Hematopoietic multipotent progenitor cell treated with erythropoietin and hydrocortisone succinate and interleukin-3 and kit ligand, for 4 days (in vitro differentiated cells): ENCODE measurements at places on chromosomes 4 and X.
A peak's percentile ranks its signal among the peaks of the same experiment; 100 is the strongest.

- DNase-seq = no peak
These were observed 116.0 kb downstream of the ENPP6 start for GRCh38 chr4:184101711-184102110.

DNA sequence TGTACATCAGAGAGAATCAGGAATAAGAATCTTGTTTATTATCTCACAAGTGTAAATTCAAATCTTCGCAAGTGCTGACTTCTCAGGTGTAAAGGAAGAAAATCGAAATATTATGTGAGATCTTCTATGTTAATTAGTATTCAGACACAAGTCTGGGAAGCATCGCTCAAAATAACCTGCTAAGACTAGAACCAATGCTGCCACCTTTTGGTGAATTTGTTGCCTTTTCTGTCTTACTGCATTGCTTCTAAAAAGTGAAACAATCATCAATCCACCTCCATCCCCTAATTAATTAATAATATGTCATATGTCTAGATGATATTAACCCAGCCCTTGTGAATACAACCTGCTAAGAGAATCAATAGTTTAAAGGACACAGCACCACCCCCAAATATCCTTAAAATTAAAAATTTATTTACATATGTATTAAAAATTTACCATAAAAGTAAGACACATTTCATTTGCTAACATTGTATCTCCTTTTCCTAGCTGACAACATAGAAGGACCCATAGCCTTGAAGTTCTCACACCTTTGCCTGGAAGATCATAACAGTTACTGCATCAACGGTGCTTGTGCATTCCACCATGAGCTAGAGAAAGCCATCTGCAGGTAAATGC is 3.5 kb downstream of the EPGN start:
- peak; percentile 89 for DNase-seq

DNA sequence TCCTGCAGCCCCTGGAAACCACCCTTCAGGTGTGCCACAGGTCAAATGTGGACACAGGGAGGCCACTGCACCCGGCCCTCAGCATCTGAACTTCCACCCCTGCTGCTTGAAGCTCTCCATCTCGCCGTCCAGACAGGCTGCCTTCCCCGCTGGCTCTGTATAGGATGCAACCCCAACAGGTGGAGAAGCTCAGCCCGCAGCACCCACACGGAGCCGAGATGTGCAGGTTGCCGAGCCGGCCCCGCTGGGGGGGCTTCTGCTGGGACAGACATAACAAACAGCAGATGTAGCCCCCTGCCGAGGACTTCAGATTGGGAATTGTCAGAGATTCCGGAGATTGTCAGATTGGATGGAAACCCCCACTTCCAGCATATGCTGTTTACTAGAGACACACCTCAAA is 20.5 kb downstream of the TMEM187 start:
- DNase-seq = no peak

DNA sequence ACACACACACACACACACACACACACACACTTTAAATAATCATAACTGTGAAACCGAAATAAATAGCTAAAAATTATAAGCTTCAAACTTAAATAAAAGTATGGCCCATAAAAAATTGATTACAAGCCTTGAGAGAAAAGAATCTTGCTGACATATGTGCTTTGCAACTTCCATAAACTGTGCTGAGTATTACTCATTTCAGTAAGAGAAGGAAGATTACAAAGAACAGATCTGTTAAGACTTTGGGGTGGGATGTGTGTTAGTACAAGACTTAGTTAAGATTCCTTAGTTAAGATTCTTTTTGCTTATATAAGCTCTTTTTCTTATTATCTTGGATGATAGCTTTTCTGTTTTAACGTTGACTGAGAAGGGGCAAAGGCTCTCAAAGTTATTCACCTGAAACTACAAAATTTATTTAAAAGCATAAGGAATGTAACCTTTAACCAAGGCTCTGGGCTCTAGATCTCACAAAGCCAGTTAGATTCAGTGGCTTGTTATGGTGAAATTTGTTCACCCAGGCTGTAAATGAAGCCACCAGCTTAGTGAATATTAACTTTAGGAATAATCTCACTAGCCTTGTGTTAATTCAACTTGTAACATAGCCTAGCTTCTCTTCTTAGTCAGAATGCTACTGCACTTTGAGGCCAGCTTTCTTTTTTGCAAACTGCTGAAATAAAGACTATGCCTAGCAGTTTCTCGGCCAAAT is 58.2 kb downstream of the ARSJ start:
- no peak for DNase-seq

DNA sequence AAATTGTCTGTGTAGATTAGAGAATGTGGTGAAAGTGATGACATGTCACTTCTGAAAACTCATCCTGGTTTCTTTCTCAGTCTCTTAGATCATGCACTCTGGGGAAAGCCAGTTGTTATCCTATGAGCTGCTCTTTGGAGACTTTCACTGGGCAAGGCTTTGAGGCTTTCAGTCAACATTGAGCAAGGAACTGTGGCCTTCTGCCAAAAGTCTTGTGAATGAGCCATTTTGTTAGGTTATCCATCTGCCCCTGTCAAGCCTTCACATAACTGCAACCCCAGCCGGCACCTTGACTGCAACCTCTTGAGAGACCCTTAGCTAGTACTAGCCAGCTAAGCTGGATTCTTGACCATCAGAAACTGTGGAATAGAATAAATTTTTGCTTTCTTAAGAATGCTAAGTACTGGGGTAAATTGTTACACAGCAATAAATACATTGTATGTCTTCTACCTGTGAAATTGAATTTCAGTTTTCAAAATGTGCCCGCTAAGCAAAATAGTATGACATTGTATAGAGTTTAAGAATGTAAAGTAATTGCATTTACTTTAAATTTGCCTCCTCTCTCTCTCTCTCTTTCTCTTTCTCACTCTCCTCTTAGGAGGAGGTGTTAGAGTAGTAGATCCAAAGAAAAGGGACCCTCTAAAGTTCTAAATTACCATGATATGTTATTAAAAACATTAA is 1273.0 kb downstream of the RAPGEF2 start:
- no peak for DNase-seq

- DNase-seq = no peak
These were observed 132.1 kb downstream of the SNCA start for GRCh38 chr4:89704651-89705395.

- DNase-seq = peak; percentile 81
These were observed 97.5 kb upstream of the ZNF518B start for GRCh38 chr4:10554694-10555093.

DNA sequence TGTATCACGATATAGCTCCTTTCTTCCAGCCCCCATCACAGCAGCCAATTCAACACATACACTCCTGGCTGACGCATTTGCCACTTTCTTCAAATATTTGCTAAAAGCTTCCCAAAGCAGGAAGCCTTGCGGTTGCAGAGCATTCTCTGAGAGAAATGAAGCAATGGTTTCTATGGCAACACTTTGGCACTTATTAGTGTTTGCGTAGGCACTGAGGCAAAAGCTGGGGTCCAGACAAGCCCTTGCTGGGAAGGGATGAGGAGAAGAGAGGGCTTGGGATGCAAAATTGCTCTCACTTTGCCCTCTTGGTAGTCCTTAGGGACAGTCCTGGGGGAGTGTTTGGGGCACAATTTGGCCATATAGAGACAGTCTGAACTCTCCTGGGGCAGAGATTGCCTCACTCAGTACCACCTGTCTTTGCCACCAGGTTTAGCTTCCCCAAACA is 55.0 kb upstream of the PAK3 start:
- peak; percentile 43 for DNase-seq

GRCh38 chr4:80049813-80050534 is 23.1 kb downstream of the ANTXR2 start:
- DNase-seq = no peak

DNA sequence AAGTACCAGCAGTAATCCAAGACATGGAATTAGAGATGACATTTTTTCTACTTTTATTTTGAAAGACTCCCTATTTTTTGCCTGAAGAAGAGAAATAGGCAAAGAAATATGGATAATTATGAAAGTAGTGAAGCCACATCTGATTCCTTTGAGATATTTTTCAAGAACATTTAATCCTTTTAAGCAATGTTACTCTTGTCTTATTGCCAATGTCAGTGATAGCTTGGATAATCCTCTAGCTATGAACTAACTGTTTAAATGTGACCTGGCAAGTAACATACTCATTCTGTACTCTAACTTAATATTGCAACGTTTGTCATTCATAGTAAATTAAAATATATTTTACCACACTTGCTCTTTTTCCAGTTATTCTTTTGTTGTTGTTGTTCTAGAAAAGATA is 181.3 kb downstream of the VEGFC start:
- no peak for DNase-seq

- DNase-seq = no peak
These were observed 68.7 kb downstream of the NSD2 start for GRCh38 chr4:1939664-1940509.

- DNase-seq = no peak
These were observed 742 bp upstream of the TAF1 start for GRCh38 chrX:71365356-71365874.

DNA sequence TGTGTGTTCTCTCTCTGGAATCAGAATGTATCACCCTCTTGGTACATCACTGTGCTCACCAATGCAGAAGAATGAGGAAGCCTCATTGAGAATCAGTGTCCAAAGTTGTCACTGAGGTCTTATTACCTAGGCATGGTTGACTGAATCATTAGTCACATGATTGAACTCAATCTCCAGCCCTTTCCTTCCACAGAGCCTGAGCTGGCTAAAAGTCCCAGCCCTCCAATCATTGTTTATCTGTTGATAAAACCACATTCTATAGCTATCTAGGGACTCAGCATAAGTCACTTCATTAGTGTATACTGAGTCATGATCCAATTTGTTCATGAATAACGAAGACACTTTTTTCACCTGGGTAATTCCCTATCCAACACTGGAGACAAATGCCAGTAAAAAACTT is 396.8 kb downstream of the TRAM1L1 start:
- no peak for DNase-seq

DNA sequence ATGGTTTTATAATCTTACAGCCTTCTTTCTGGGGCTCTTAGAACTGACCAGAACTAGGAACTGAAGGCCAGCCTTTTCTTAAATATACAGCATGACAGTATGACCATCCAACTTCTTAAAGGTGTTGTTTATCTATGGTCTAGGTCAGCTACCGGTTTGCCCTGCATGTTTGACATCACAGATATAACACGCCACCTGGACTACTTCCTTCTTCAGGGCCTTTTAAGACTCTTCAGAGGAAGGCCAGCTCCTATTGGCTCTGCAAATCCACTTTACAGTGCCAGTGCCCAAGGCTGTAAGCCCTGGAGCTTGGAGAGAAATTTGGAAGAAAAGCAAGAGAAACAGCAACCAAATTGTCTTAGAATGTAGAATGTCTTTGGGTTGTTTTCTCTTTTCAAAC is 185.5 kb downstream of the MGST2 start:
- no peak for DNase-seq

- no peak for DNase-seq
These were observed 56.2 kb downstream of the CLDN22 start for GRCh38 chr4:183263787-183264386.

DNA sequence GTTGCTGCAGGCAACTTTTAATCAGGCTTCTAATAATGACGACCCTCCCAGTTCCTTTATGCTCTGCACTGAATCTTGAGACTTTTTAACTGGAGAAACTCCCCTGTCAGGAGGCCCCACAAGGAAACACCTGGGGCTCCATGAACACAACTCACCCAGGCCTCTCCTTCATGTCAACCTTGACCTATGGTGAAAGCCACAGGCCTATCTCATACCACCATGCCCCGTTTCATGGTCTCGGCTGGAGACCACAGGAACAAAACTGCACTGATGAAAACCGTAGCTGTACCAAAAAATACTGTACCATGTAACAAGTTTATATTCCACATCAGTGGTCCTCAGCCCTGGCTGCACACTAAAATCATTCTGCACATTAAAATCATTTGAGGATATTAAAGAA is 57.0 kb downstream of the ZNF827 start:
- DNase-seq = peak; percentile 81

GRCh38 chrX:142251680-142252079 is 46.6 kb upstream of the MAGEC2 start:
- DNase-seq = no peak

- no peak for DNase-seq
These were observed 260.7 kb downstream of the COL25A1 start for GRCh38 chr4:109041463-109042360.

DNA sequence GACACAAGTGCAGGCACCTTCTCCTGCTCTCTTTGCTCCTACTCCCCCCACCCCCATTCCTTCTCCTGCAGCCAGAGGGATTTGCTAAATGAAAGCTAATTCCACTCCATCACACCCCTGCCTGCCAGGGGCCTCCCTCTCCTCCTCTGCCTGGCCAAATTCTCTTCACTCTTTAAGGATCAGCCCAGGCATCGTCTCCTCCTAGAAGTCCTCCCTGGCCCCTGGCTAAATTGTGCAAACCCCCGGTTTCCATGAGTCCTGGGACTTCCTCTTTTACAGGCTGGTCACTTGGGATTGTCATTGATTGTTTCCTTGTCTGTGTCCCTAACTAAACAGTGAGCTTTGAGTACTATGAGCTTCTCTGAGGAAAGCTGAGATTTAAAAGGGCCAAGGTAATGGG is 8.7 kb upstream of the ABLIM2 start:
- DNase-seq = no peak

GRCh38 chr4:120769227-120769626 is 153.3 kb downstream of the PRDM5 start:
- DNase-seq = no peak

DNA sequence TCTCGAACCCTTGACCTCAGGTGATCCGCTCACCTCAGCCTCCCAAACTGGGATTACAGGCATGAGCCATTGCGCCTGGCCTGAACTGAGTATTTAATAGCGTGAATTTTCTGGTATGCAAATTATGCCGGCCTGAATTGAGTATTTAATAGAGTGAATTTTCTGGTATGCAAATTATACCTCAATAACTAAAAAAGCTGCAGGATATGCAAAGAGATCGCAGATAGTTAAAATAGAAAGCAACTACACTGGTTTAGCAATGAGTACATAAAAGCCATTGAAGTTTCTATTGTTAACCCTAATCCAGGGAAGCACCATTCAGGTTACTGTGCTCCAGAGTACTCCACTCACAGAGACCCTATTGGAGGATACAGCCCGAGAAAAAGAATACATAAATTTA is 22.8 kb downstream of the FBXW7 start:
- no peak for DNase-seq

DNA sequence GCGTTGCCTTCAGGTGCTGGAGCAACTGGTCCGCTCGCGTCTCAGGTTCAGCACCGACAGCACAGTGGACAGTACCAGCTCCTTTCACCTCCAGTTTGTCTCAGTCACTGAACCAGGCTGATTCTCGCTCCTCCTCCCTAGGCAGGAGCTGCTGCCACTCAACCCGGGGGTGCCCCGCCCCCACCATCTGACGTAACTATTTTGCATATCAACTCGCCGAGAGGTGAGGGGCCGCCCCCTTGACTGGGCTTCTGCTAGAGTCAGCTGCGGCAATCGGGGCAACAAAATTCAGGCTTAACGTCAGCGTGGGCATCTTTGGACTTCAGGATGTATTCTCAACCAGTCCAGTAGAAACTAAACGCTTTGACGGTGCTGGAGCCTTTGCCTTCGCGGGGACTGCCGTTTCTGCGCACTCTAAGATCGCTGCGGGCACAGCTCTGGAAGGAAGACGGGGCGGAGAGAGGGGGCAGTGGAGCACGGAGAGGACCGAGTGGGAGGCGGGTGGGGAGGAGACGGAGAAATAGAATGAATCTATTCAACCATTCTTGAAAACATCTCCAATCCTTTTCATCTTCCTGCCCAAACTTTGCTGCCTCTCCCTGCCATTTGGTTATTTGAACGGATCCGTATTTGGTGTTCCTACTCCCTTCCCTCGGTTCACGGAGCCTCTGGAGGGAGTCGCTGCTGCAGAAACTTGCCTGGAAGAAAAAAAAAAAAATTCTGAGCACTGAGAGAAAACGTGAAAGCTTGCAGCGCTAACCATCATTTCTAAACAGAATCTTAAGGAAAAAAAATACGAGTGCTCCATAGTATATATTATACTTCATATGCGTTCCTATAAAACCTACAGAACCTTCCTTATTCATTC is at the start of gene FSTL5:
TSS of gene FSTL5 (minus strand) at position 109 of the 868 bp plus-strand sequence. CDS start 52,604 bp downstream, outside the sequence.
- DNase-seq = peak; percentile 65
